ENCODE measurements at places on chromosomes 3 and 15.

- no peak for DNase-seq
Measured at GRCh38 chr3:177676148-177676547, 478.9 kb upstream of the TBL1XR1 start.

- DNase-seq = peak; percentile 75
Measured at GRCh38 chr3:131020122-131020693, 6.4 kb downstream of the ASTE1 start.

DNA sequence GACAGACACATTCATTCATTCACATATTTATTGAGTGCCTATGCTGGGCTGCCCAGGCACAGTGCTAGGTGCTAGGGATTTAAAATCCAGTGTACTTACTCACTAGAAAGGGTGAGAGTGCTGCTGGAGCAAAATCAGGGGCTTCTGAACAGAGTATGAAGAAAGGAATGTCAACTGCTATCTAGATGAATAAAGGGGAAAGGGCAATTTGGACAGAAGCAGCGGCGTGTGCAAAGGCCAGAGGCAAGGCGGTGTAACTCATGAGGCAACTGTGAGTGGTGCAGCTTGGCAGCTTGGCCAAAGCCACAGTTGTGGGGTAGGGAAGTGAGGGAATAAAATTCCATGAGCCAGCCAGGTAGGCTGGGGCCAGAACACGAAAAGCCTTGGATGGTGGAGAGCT, 76.7 kb downstream of the RAD18 start:
- DNase-seq = no peak

- no peak for DNase-seq
Measured at GRCh38 chr15:91911844-91912243, 58.3 kb downstream of the SLCO3A1 start.

DNA sequence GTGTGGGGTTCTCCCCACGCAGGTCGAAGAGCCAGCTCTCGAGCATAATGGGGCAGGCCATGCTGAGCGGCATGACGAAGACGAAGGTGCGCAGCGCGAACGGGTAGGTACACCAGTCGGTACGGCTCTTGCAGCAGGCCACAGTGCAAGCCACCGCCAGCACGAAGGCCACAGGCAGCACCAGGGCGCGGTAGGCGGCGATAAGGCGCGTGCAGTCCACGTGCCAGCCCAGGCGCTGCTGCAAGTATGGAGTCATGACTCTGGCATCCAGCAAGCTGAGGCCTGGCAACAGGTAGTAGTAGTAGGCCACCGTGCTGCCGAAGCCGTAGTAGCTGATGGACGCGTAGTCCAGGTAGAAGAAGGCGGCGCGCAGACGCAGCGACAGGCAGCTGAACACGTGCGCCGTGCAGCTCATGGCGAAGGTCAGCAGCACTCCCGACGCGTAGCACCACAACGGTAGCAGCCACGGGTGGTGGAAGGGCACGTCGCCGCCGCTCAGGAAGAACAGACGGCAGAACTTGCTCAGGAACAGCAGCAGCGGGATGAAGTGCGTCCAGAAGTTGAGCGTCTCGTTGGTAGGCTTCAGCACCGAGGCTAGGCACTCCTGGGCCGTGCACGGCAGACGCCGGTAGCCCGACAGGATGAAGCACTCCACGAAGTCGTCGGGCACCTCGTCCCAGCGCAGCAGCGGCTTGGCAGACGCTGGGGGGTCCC, 797 bp downstream of the PAQR9 start:
- DNase-seq = no peak

All from suppressor macrophage (primary cell).